ENCODE measurements at places on chromosomes 4 and X.

GRCh38 chr4:78612398-78613178 is 61.0 kb downstream of the ANXA3 start:
- H3K36me3 ChIP-seq, result peaks cover 17% of the 10 kb centered on the region
- H3K4me3 ChIP-seq, result no peak overlapping the region
- no peaks in the 10 kb centered on the region for H3K4me1 ChIP-seq
- H3K27ac ChIP-seq, result no peak overlapping the region
- H3K27me3 ChIP-seq, result no peaks in the 10 kb centered on the region

DNA sequence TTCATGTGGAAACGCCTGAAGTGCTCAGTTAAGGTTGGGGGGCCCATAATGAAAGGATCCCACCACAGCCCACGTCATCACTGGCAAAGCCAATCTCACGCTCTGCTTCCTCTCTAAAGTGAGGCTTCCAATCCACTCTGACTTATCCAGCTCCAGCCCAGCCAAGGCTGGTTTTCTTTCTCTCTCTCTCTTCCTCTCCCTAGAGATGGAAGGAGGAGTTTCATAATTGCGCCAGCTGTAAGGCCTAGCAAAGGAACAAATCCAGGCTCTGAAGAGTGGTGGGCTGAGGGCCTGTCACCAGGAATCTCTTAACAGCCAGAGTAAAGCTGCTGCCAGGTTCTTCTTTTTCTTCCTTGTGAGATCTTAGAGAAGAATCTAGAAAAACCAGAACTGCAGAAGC is 20.7 kb upstream of the BCLAF3 start:
- no peak overlapping the region for H3K27ac ChIP-seq
- no peak for DNase-seq
- no peaks in the 10 kb centered on the region for H3K36me3 ChIP-seq
- no peak overlapping the region for H3K4me3 ChIP-seq

DNA sequence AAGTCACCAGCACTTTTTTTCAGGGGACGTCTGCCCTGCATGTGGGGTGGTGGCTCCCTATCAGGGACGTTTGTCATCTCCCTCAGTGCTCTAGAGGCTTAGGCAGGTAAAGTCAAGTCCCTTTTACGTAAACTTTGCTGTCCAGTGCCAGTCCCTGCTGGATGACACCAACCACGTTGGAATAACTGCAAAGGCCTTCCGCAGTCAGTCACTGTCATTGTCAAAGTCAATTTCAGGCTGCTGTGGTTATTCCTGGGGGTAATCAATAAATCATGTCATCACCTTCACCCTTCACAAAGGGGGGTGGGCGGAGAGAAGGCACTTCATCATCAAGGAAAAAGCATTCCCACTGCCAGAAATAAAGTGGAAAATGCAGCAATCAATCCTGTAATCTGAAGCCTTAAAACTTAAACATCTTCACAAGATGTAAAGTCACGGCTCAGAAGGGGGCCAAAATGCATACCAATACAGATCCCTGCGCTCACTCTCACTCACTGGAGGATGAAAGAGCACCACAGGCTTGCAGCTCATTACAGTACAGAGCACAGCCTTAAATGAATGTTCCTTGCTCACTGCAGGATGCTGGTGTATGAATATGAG is 56.2 kb downstream of the CLDN22 start:
- no peak overlapping the region for H3K27ac ChIP-seq
- H3K36me3 ChIP-seq, result peaks cover 26% of the 10 kb centered on the region
- no peaks in the 10 kb centered on the region for H3K4me1 ChIP-seq
- H3K4me3 ChIP-seq, result no peak overlapping the region
- DNase-seq, result no peak
- H3K27me3 ChIP-seq, result no peaks in the 10 kb centered on the region

GRCh38 chrX:42846741-42847140 is 68.8 kb upstream of the PPP1R2C start:
- no peak overlapping the region for H3K4me3 ChIP-seq
- no peak overlapping the region for H3K27ac ChIP-seq
- H3K36me3 ChIP-seq, result no peaks in the 10 kb centered on the region
- H3K4me1 ChIP-seq, result no peaks in the 10 kb centered on the region
- DNase-seq, result no peak

DNA sequence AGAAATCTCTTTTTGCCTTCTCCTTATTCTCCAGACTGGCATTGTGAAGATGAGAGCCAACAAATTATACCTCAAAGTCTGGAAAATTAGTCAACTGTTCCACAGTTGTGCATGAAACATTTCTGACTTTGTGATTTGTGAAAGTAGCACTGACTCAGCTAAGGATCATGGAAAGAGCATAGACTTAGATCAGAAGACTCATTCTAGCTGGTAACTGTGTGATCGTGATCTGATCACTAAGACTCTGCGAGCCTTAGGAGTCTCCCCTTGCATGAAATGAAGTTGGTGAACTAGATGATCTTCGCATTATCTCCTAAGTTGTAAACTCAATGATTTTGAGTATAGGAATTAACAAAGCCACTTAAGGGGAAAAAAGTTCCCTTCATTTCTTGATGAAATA is 668.1 kb downstream of the RPA4 start:
- no peak overlapping the region for H3K4me3 ChIP-seq
- no peaks in the 10 kb centered on the region for H3K27me3 ChIP-seq
- H3K4me1 ChIP-seq, result no peaks in the 10 kb centered on the region
- no peak for DNase-seq
- H3K36me3 ChIP-seq, result no peaks in the 10 kb centered on the region
- no peak overlapping the region for H3K27ac ChIP-seq

- H3K36me3 ChIP-seq, result peaks cover 4% of the 10 kb centered on the region
- H3K4me1 ChIP-seq, result no peaks in the 10 kb centered on the region
- no peak for DNase-seq
- no peak overlapping the region for H3K27ac ChIP-seq
- no peaks in the 10 kb centered on the region for H3K27me3 ChIP-seq
Measured at GRCh38 chr4:150874338-150875226, 140.5 kb downstream of the LRBA start.

GRCh38 chr4:2728221-2728620 is 27.9 kb downstream of the TNIP2 start:
- no peak for DNase-seq
- no peak overlapping the region for H3K4me3 ChIP-seq
- H3K27me3 ChIP-seq, result no peaks in the 10 kb centered on the region
- no peaks in the 10 kb centered on the region for H3K4me1 ChIP-seq
- H3K27ac ChIP-seq, result no peak overlapping the region

- peaks cover 3% of the 10 kb centered on the region for H3K27me3 ChIP-seq
- H3K36me3 ChIP-seq, result no peaks in the 10 kb centered on the region
- no peak overlapping the region for H3K27ac ChIP-seq
Measured at GRCh38 chrX:107025545-107025944, 25.5 kb upstream of the MORC4 start.

DNA sequence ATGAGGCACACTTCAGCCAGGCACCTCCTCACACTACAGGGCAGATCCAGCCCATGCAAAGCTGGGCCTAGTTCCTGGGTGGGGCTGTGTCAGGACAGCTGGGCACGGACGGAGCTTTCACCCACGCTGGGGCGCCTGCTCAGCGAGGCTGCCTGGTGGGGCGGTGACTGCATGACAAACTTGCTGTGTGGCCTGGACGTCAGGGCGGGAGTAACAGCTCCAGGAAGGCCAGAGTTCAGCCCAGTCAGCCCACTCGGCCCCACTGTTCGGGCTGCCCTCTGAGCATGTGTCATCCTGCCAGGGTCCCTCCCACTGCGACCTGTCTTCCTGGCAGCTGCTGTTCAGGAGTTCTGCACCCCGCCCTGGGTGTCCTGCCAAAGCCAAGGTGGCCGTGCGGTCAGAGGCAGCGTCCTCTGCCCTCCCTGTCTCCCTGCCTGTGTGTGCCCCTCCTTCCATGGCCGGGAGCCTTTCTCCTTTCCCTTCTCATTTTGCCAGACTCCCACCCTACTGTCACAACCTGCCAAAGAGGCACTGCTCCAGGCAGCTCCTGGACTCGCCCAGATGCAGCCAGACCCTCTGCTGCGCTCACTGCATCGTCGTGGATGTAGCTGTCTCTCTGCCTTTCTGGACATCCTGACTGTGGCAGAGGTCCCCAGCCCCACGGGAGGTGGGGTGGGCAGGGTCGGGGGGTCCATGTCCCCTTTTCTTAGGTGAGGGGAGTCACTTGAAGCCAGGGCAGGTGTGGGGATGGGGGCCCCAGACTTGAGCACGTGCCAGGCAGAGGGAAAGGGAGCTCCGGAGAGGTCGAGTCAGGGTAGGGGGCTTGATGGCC is 33.0 kb upstream of the KIAA0232 start:
- peaks cover 16% of the 10 kb centered on the region for H3K4me1 ChIP-seq
- H3K27me3 ChIP-seq, result peaks cover 7% of the 10 kb centered on the region
- no peak overlapping the region for H3K27ac ChIP-seq
- DNase-seq, result no peak

DNA sequence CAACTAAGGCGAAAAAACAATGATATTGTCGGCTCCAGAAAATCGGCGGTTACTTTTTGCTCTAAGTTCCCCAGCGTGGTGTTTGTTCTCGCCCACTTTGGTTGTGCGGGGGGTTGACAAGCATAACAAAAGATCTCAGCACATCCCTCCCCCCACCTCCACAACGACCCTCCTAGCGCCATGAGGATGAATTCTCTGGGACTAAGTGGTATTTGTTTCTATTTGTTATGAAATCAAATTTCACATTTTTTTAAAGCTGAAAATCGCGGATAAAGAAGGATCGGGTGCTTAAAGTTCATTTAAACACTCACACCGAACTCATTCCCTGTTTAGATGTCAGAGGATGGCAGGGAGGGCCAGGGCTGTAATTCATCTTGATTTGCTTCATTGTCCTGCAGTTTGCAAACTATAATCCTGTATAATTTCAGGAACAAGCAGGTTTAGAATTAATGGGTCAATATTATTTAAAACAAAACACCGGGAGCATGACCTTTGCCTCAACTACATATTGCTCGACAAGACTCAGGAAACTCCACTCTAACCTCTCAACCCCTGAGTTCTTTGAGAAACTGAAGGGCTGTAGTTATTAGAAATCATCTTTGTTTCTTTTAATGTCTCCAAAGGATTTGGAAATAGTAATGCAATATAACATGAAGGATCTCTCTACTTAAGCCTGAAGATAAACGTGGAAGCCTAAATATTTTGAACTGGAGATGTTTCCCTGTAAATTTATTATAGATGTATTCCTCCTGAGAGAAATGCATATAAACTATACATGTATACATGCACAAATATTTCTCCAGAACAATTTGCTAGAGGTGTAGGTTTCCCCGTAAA is 6.4 kb downstream of the PITX2 start:
- H3K4me1 ChIP-seq, result peaks cover 2% of the 10 kb centered on the region
- H3K27ac ChIP-seq, result no peak overlapping the region
- no peak overlapping the region for H3K4me3 ChIP-seq
- no peak for DNase-seq

DNA sequence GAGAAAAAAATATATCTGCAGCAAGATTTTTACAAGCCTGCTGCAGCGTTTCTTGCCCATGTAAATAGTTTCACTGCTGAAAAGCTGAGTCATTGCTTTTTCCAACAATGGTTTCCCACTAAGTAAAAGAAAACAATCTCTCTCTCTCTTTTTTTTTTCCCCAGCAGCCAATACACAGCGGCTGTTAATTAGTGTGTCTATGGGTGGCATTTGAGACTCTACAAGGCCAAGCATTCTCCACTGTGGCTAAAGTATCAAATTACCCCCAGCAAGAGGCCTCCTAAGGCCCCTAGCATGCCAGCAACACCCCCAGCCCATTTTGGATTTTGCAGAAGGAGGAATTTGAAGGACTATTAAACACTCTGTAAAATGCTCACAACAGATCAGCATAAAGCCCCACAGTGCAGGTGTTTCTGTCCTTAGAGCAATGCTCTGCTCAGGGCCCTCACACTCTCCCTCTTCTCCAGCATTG is 837.4 kb downstream of the TRIML1 start:
- no peaks in the 10 kb centered on the region for H3K36me3 ChIP-seq
- no peak overlapping the region for H3K4me3 ChIP-seq
- H3K27ac ChIP-seq, result no peak overlapping the region
- H3K4me1 ChIP-seq, result no peaks in the 10 kb centered on the region

- H3K4me1 ChIP-seq, result no peaks in the 10 kb centered on the region
- no peak overlapping the region for H3K4me3 ChIP-seq
- H3K36me3 ChIP-seq, result no peaks in the 10 kb centered on the region
- H3K27me3 ChIP-seq, result no peaks in the 10 kb centered on the region
- H3K27ac ChIP-seq, result no peak overlapping the region
Measured at GRCh38 chrX:124393238-124393637, 46.9 kb downstream of the SH2D1A start.

GRCh38 chrX:17787557-17787956 is 50.3 kb downstream of the SCML1 start:
- H3K27me3 ChIP-seq, result peaks cover 3% of the 10 kb centered on the region
- H3K4me1 ChIP-seq, result no peaks in the 10 kb centered on the region
- H3K27ac ChIP-seq, result no peak overlapping the region
- no peaks in the 10 kb centered on the region for H3K36me3 ChIP-seq
- H3K4me3 ChIP-seq, result no peak overlapping the region

DNA sequence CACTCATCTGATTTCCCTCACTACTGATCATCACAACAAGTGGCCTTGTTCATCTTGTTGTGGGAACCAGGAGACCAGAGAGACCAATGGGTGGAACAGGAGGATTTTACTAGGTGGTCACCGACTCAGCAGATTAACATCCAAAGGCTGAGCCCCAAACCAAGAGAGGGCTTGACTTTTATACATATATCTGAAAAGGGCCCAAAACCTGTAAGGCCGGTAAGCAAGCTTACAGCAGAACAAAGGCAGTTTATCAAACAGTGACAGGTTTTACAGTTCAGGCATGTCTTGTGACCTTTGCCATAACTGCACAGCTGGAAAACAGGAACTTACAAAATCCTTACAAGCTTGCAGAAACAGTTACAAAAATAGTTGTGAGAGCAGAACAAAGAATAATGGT is 195.9 kb downstream of the OR13H1 start:
- H3K4me3 ChIP-seq, result no peak overlapping the region
- H3K36me3 ChIP-seq, result no peaks in the 10 kb centered on the region
- H3K27me3 ChIP-seq, result no peaks in the 10 kb centered on the region
- peaks cover 3% of the 10 kb centered on the region for H3K4me1 ChIP-seq

- H3K36me3 ChIP-seq, result no peaks in the 10 kb centered on the region
- no peaks in the 10 kb centered on the region for H3K4me1 ChIP-seq
- DNase-seq, result no peak
- no peak overlapping the region for H3K27ac ChIP-seq
- H3K4me3 ChIP-seq, result no peak overlapping the region
Measured at GRCh38 chr4:74578329-74578728, 133.4 kb downstream of the AREG start.

- H3K27me3 ChIP-seq, result no peaks in the 10 kb centered on the region
- H3K27ac ChIP-seq, result no peak overlapping the region
- no peaks in the 10 kb centered on the region for H3K4me1 ChIP-seq
- H3K4me3 ChIP-seq, result no peak overlapping the region
- no peak for DNase-seq
Measured at GRCh38 chr4:111754003-111754402, 391.3 kb upstream of the FAM241A start.

DNA sequence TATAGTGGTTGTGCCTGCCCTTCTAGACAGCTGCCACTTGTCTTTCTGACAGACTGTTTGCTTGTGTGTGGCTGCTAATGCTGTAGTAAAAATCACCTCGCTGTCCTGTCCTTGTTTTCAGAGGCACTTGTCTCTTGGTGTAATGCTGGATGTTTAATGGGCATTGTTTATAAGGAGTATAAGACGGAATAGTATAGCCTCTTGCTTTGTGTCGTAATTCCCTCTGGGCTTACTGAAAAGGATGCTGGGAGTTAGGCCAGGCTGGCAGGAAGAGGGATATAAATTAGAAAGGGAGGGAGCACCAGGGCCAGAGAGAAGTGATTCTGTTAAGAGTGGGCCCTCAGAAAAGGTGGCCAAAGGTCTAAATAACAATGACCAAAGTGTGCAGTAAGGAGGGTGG is 29.0 kb downstream of the NHS start:
- H3K27ac ChIP-seq, result peak overlapping the region; percentile 93
- no peak overlapping the region for H3K4me3 ChIP-seq
- DNase-seq, result no peak
- H3K36me3 ChIP-seq, result no peaks in the 10 kb centered on the region
